ENCODE measurements at places on chromosomes 5 and 9.

GRCh38 chr5:457195-457961 is 14.4 kb downstream of the EXOC3 start:
- no peak for DNase-seq

DNA sequence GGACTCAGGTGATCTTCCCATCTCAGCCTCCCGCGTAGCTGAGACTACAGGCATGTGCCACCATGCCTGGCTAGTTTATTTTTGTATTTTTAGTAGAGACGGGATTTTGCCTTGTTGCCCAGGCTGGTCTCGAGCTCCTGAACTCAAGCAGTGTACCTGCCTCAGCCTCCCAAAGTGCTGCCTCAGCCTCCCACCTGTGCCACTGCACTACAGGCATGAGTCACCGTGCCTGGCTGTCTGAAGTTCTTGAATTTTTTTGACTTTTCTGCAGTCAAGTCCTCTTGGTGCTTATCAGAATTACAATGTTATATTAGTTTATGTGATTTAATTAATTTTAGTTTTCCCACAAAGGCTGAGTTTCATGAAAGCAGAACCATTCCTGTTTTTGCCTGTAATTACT is 9.8 kb downstream of the SPIN1 start:
- no peak for DNase-seq

GRCh38 chr5:78300464-78301045 is 6.1 kb upstream of the AP3B1 start:
- DNase-seq = no peak

GRCh38 chr9:69421908-69422801 is 97.1 kb downstream of the ENTREP1 start:
- no peak for DNase-seq

DNA sequence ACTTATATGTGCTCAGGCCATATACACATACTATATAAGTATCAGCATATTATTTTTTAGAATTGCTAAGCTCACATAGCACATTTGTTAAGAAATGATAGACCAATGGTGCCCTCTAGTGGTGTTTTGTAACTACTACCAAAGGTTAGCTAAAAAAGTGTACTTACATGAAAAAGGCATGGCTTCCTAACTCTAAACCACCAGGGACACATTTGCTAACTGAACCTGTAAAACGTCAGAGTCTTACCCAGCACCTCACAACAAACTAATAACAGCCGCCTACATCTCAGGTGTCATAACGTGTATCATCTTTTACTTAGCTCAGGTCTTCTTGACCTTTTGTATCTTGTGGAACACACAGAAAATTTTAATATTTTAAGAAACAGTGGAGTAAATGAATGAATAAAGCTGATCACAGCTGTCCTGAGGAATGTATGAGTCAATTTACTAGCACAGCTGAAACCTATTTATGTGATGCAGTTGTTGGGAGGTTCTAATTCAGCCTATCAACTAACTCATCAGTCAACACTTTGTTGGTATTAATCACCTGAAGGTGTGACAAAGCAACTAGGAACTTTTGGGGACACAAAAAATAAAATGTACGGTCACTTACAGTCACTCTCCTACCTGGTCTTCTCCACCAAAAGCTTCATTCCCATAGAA is 72.9 kb downstream of the BAAT start:
- no peak for DNase-seq

- no peak for DNase-seq
Measured at GRCh38 chr5:148177207-148177606, 8.9 kb downstream of the SPINK14 start.

DNA sequence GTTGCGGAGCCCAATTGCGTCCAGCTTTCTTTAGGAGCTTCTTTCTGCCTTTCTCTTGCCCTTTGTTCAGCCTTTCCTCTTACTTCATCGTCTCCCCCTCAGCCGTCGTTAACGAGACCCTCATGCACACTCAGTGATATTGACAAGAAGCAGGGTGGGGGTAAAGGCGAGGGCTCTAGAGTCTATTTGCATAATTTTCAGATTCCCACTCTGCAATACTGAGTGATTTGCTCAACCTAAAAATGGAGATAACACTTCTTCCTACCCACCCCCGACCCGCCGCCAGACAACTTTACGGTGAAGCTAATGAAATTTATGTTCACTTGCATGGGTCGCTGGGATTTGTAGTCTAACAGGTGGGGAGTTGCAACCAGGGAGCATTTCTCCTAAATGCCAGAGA is 1.3 kb upstream of the TBC1D2 start:
- DNase-seq = no peak

- DNase-seq = no peak
Measured at GRCh38 chr9:28267351-28267750, 694.1 kb upstream of the C9orf72 start.

DNA sequence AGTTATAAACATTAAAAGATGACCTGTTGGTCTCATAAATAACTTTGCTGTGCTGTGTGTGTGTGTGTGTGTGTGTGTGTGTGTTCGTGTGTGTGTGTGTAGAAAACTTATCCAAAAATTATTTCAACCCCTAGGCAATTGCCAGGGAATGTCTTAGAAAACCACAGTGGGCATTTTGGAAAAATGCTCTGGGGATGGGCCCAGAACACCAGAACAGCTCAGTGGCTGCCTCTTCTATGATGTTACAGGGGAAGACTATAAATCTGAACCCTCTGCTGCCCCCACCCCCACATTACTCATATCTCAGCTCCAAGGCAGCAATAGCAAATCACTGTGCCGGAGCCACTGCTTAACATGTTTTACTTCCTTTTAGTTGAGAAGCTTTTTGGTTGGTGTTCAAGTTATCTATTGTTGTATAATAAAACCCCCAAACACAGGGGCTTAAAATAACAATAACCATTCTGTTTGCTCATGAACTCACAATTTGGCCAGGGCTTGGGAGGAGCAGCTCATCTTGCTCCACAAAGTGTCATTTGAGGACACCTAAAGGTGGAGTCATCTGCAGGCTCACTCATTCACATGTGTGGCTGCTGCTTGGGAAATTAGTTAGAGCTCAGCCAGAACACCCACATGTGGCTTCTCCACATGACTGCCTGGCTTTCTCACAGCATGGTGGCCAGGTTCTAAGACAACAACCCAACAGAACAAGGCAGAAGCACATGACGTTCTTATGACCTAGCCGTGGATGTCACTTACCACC is 40.4 kb downstream of the ACTBL2 start:
- no peak for DNase-seq

DNA sequence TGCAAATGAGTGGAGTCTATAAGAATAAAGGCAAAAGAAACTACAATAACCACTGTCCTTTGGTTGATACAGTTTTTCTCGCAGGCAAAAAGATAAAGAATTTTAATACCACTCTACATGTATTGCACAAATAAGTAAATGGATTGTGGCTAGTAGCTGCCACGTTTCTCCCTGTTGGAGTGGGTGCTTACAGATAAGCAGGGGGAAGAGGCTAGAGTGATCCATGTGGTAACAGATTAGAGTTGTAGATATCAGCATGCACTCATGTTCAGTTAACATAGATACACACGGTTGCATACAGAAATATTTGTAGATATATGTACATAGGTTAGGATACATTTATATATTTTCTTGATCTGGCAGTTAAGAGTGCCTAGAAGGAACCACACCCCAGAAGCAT is 179.5 kb downstream of the ARHGEF28 start:
- no peak for DNase-seq

GRCh38 chr5:142152384-142152732 is 43.8 kb downstream of the NDFIP1 start:
- no peak for DNase-seq

- DNase-seq = no peak
Measured at GRCh38 chr5:137695651-137696428, 40.0 kb downstream of the KLHL3 start.

- DNase-seq = no peak
Measured at GRCh38 chr5:87278590-87279100, 11.0 kb downstream of the RASA1 start.

- no peak for DNase-seq
Measured at GRCh38 chr5:88785746-88786565, 97.0 kb downstream of the MEF2C start.

GRCh38 chr5:163079618-163080017 is 357.8 kb upstream of the CCNG1 start:
- no peak for DNase-seq

GRCh38 chr9:137113385-137114159 is 961 bp downstream of the DPP7 start:
- no peak for DNase-seq

GRCh38 chr5:62521319-62521718 is 57.3 kb upstream of the LRRC70 start:
- DNase-seq = no peak

GRCh38 chr5:149616727-149617285 is 35.5 kb downstream of the ARHGEF37 start:
- no peak for DNase-seq

- DNase-seq = no peak
Measured at GRCh38 chr9:37370968-37371563, 51.4 kb upstream of the GRHPR start.

GRCh38 chr9:83669067-83669466 is 38.7 kb downstream of the UBQLN1 start:
- no peak for DNase-seq

GRCh38 chr5:88741964-88742363 is 141.0 kb downstream of the MEF2C start:
- no peak for DNase-seq

GRCh38 chr9:127612939-127613582 is 984 bp downstream of the STXBP1 start:
- DNase-seq = peak; percentile 0

DNA sequence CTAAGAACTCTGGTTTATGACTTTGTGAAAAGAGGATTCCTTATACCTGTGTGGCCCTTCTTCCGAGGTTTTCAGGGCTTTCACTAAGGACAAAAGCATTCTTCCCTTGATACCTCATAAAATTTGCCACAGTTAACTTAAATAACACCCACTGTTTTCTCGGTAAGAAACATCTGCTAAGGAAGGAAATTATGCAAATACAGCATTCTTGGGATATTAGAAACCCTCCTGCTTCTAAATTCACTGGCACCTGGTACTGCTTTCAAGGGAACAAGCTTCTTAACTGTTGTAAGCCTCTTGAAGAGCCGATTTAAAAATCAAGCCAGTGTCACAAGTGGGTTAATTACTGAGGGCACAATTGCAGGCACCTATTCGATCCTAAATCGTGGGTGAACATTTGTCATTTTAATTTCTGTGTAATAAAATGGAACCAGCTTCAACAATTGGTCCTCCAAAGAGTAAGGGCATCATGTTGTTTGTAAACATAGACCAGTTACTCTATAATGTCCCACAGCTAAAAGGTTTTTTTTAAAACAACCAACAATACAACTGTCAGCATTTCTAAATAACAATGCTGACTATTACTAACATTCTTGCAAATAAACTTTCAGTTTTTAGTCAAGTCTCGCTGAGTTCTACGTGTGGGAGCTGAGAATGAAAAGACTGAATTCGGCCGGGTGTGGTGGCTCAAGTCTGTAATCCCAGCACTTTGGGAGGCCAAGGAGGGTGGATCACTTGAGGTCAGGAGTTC is 26.6 kb downstream of the AK3 start:
- DNase-seq = no peak

- DNase-seq = no peak
Measured at GRCh38 chr9:4904322-4905134, 80.5 kb upstream of the JAK2 start.

DNA sequence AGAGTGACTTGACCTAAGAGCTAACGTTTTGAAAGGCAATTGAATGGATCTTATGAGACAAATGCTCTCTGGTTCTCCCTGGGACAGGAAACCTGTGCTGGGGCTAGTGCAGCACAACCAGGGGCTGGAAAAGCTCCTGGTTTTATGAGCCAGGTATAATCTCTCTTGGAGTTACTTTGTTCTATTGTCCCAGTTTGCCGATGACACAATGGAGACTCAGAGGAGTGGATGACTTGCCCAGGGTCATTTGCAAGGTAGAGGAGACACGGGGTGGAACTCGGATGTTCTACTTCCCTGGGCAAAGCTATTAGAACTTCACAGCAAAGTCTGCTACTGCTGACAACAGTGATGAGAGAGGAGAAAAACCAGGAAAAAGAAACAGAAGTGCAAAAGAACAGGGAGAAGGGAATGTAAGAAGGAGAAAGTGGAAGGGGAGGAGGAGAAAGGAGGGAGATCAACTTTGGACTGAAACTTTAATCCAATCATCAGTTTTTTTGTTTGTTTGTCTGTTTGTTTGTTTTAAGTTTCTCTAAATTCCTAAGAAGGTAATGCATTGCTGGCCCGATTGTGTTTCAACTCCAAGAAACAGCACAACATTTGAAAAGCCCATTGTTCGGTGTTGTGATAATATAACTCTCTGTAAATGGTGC is 7.4 kb upstream of the GSN start:
- DNase-seq = no peak

- no peak for DNase-seq
Measured at GRCh38 chr9:133035669-133036068, 4.9 kb downstream of the GTF3C5 start.

GRCh38 chr5:156906807-156907206 is 56.2 kb downstream of the TIMD4 start:
- DNase-seq = no peak

DNA sequence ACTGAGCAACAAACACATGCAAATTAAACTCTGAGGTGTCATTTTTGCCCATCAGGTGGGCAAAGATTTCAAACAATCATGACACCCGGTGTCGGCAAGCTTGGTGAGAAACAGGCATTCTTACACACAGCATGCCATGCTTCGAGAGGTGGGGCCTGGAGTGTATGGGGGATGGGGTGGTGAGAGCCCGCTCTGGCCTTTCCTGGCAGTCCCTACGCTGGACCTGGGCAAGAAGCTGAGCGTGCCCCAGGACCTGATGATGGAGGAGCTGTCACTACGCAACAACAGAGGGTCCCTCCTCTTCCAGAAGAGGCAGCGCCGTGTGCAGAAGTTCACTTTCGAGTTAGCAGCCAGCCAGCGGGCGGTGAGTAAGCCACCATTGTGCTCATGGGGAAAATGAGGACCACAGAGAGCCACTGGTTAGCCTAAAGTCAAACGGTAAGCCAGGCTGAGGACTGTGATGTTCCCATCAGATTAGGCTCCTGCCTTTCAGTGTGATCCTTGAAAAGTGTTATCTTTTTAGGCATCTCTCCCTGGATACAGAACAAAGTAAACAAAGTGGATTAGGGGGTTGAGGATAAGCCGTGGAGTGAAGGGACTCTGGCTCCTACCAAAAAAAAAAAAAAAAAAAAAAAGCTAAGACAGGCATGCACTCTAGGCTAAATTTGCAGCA is 9.4 kb downstream of the MYOZ3 start:
- no peak for DNase-seq

GRCh38 chr9:132946631-132947295 is 2.3 kb upstream of the TSC1 start:
- no peak for DNase-seq

- DNase-seq = no peak
Measured at GRCh38 chr5:16559702-16560101, 57.1 kb downstream of the RETREG1 start.

GRCh38 chr9:100443781-100444768 is 17.1 kb downstream of the MSANTD3 start:
- DNase-seq = no peak

DNA sequence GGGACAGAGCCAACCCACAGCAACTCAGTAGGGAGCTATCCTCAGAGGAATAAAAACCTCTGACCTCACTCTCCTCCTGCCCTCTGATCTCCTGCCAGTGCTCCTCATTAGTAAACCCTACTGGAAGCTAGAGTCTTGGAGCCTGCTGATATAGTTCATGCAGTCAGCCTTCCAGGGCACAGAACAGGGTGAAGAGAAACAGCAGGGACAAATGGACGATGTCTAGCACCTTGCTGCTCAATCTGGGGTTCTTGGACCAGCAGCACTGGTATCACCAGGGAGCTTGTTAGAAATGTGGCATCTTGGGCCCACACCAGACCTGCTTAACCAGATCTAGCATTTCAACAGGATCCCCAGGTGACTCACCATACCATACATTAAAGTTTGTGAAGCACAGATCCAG is 5.5 kb upstream of the GALNT12 start:
- DNase-seq = no peak

GRCh38 chr9:2955575-2955974 is 111.7 kb upstream of the PUM3 start:
- DNase-seq = no peak

All from stimulated activated CD8-positive, alpha-beta memory T cell treated with anti-CD3 and anti-CD28 coated beads, Interleukin-12 subunit alpha, Interleukin-12 subunit beta, amount 100 ng/mL, for 4 hours (primary cell).